ENCODE measurements at places on chromosomes 2 and 18.

GRCh38 chr2:46365913-46366667, 68.9 kb downstream of the EPAS1 start:
- DNase-seq = no peak

DNA sequence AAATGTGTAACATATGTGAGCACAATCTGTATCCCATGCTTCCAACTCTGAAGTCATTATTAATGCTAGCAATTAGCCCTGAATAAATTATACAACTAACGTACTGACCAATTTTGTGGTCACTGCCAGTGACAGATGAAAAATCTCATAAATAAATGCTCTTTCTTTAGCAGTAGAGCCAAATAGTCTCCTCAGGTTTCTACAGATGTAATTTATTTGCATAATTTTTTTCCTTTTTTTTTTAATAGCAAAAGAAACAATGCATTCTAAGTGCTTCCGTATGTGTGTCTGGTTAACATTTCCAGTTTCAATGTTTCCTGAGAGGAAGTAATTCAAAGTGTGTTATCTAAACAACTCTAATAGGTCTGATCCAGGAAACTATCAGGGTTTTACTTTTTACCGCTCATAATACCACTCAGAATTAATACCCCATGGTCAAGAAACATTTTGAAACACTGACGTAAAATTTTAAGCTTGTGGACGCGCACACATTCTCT, 108.4 kb downstream of the MEP1B start:
- DNase-seq = no peak

GRCh38 chr18:48172226-48173006, 236.8 kb downstream of the ZBTB7C start:
- DNase-seq = no peak

GRCh38 chr2:176657393-176657792, 388.2 kb downstream of the MTX2 start:
- DNase-seq = no peak

- DNase-seq = no peak
These were observed 30.1 kb upstream of the ODC1 start for GRCh38 chr2:10478298-10478625.

DNA sequence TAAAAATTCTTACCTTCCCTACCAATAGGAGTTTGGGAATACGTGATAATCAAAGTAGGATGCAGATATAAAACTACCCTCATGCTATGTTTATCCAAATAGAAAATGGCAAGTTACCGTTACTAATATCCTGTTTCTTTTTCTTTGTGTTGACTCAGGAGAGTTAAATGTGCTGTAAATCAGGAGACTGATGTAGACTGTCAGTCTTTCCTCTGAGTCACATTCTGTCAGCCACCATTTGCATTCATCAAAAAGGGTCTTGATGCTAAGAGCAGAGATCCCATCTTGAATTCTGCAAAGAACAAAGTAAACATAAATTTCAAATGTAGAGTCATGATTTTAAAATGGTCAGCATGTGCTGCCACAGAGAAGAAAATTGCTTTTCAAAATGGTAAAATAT, 712.8 kb downstream of the SOCS6 start:
- no peak for DNase-seq

DNA sequence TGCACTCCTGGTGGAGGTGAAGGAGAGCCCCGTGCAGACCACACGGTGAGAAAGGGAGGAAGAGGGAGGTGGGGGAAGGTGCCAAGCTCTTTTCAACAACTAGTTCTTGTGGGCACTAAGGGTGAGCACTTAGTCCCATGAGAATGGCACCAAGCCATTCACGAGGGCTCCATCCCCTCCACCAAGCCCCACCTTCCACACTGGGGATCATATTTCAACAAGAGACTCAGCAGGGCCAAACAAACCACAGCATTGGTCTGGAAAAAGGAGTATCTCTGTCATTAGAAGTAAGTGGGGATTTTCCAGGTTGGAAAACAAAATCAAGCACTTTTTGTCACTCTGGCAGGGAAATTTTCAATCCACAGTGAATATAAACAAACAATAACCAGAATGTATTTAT, 38.4 kb downstream of the ZAP70 start:
- no peak for DNase-seq

- DNase-seq = no peak
These were observed 81.5 kb upstream of the ODC1 start for GRCh38 chr2:10529611-10530010.

DNA sequence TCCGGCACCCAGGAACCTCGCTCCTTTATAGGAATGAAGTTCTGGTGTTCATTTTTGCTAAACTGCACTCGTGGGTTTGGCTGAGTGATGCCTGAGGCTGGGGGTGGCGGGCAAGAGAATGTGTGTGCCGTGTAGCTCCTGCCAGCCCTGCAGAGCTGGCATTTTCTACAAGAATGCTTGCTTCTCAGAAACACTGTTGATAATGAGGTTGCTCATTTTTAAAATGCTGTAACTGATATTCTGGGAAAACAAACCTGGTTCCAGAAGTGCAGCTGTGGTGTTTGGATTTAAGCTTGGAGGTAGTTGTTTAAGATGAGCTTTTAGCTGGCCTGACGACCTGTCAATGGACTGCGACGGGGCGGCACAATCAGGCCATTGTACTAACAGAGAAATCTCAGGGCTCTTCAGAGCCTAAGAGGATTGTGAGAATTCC, 511.9 kb upstream of the TNP1 start:
- DNase-seq = no peak

GRCh38 chr2:6881046-6881445, 3.5 kb downstream of the RSAD2 start:
- DNase-seq = no peak

GRCh38 chr2:27211241-27211942, 449 bp upstream of the ATRAID start:
- no peak for DNase-seq

DNA sequence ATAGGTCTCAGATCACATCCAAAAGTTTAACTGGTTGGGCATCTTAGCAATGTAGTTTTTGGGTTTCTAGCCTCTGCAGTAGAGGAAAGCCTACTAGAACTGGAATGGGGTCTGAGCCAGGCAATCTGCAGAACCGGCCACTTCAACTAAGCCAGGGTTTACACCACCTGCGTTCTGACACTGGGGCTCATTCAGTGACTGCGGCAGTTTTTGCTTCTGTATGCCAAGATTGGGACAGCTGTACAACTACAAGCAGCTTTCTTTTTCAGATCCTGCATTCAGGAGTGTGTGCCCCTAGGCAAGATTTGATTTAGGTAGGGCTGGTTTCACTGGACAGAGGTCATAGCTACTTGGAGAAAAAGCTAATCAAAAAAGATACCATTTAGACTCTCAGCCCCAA, 43.7 kb upstream of the IGFBP5 start:
- no peak for DNase-seq

All from activated CD4-positive, alpha-beta T cell treated with anti-CD3 and anti-CD28 coated beads, Interleukin-2, amount 50 U/mL, for 48 hours (primary cell).